ENCODE measurements at places on chromosomes 16 and 17. TPM values are rescaled to one million over a fixed set of nuclear protein-coding genes. Genes with fewer than 3 reads are reported as not detected.

C1QTNF8 gene
- not detected for total RNA-seq

IL17C gene
- total RNA-seq = not detected

KRTAP4-16 gene
- total RNA-seq = not detected

OR1D2 gene
- not detected for total RNA-seq

CD79B gene
- not detected for total RNA-seq

HBM gene
- total RNA-seq = not detected

CHST5 gene
- not detected for total RNA-seq

NT5C gene
- 18.3 TPM for total RNA-seq

GID4 gene
- total RNA-seq = 8.3 TPM

TMEM235 gene
- not detected for total RNA-seq

C1QTNF1 gene
- 435 TPM for total RNA-seq

KIF2B gene
- not detected for total RNA-seq

TEKT1 gene
- total RNA-seq = not detected

GOSR1 gene
- 33.0 TPM for total RNA-seq

FOXL1 gene
- 35.7 TPM for total RNA-seq

FBXW10 gene
- not detected for total RNA-seq

CCNF gene
- 0.43 TPM for total RNA-seq

TBC1D3H gene
- not detected for total RNA-seq

C17orf78 gene
- total RNA-seq = not detected

CD300A gene
- 21.9 TPM for total RNA-seq

TBC1D3G gene
- total RNA-seq = not detected

OR3A3 gene
- not detected for total RNA-seq

DHRS7C gene
- total RNA-seq = not detected

NPIPA2 gene
- total RNA-seq = not detected

PLXDC1 gene
- 23.8 TPM for total RNA-seq

NARF gene
- total RNA-seq = 38.3 TPM

CD68 gene
- 151 TPM for total RNA-seq

ADORA2B gene
- total RNA-seq = not detected

KRTAP29-1 gene
- not detected for total RNA-seq

PRKAR1A gene
- 233 TPM for total RNA-seq

CDK3 gene
- total RNA-seq = 2.1 TPM

TCAP gene
- not detected for total RNA-seq

EXOC3L1 gene
- total RNA-seq = 11.2 TPM

CIAPIN1 gene
- 28.7 TPM for total RNA-seq

FBXW10B gene
- not detected for total RNA-seq

OR4D1 gene
- total RNA-seq = not detected

RHBDL3 gene
- total RNA-seq = not detected

CNGB1 gene
- not detected for total RNA-seq

KRTAP9-4 gene
- not detected for total RNA-seq

KIF19 gene
- total RNA-seq = 11.7 TPM

NUTF2 gene
- 156 TPM for total RNA-seq

MT2A gene
- total RNA-seq = 602 TPM

PRSS21 gene
- not detected for total RNA-seq

SRCIN1 gene
- total RNA-seq = not detected

GGNBP2 gene
- 26.5 TPM for total RNA-seq

EFCAB5 gene
- 1.1 TPM for total RNA-seq

TMEM114 gene
- total RNA-seq = not detected

ACSM5 gene
- total RNA-seq = not detected

EVPL gene
- total RNA-seq = not detected

UBALD2 gene
- total RNA-seq = 15.9 TPM

CCDC40 gene
- total RNA-seq = 5.4 TPM

ZNF469 gene
- 3.0 TPM for total RNA-seq

RNF40 gene
- total RNA-seq = 66.3 TPM
